ENCODE measurements at places on chromosomes 1 and 21.
A peak's percentile ranks its signal among the peaks of the same experiment; 100 is the strongest.

GRCh38 chr1:17689011-17689410 is 66.1 kb upstream of the ACTL8 start:
- no peak for DNase-seq

GRCh38 chr1:235999259-235999925 is 65.5 kb downstream of the NID1 start:
- DNase-seq, result peak; percentile 56

DNA sequence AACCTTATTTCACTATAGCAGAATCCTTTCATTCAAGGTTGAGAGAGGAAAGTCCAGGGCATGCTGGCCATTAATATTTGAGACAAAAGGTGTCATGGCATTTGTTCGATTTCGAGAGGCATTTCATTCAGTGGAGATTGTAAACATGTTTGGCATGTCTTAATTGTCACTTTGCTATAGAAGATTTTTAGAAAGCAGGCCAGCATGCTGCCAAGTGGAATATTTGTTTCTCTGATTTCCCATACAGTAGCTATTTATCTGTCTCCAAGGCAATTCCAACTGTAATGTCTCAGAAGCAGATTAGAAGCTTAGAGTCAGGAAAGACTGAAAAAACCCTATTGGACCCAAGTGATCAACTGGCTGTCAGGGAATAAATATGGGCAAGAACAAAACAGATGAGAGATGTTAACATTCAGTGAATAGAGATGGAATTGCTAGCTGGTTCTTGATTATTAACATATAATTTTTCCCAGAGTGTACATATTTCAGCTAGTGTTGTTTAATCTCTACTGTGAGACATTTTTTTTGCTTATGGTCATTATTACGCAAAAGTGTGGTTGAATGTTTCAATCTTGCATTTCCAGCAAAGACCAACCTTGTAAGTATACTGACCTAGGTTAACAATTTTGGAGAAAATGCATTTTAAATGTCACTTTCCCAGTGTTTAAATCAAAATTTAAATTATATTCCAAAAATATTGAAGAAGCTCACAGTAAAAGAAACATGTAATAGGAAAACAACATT is 174.6 kb downstream of the KCNK2 start:
- DNase-seq, result no peak

DNA sequence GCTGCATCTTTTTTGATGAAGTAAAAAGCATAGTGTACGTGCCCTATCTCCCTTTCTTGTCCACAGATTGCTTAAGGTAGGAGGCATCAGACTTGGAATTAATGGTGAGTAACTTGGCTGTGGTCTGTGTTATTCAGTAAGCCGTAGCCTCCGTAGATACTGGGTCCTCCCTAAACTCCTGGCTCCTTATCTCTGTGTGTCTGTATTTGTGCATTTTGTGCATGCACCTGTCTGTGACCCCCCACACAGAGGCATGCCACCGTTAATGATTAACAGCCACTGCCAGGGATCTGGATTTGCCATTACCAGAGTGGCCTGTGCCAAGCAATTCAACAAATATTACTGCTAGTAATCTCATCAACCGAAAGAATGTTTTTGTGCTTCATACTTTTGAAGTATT is 31.9 kb downstream of the MAP3K21 start:
- no peak for DNase-seq

DNA sequence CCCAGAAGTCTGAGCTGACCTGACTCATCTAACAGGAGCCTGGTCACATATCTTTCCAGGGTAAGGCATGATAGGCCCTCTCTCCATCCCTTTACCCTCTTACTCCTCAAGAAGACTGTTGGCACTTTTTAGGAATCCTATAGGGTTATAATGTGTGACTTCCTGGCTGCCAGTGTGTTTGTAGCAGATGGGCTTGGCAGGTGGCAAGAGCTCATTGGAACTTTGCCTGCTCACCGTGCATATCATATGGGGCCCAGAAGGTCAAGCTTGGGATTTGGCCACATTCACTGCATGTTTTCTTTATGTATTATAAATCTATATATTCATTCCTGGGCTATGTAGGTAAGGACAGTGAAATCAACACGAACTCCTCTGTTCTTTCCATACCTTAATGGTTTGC is 5.2 kb downstream of the KAZN start:
- DNase-seq, result no peak

DNA sequence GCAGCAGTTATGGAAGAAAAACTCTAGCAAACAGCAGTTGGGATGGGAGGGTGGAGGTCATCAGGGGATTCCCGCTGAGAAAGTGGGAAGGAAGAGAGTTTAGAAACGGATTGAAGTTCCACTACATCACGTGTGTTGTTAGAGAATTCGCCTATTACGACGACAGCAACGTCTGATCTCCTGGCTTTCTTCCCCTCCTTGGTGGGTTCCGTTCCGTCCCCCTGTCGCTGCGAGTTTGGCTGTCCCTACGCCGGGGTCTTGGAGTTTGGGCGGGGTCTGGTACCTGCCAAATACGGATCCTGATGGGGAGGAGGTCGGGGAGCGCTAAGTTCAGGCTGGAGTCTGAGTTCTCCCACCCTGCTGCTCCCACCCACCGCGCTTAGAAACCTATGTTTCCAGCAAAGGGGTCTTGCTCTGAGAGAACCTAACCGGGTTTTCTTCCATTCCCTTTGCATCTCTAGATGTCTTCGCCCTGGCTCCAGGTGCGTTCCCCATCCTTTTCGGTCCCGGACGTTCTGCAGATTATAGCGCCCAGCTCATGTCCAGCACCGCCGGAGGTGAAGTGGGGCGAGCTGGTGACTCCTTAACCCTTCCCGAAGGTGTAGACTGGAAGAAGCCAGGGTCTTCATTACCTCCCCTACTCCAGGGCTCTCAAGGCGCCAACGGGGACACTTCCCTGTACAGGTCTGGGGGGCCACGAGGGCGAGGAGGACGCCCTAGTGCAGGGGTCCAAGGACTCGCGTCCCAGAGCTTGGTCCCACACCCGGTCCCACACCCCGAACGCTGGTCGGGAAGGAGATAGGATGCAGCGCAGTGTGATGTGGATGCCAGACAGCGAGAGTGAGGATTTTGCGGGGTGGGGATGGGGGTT is 641 bp upstream of the KCNK2 start:
- no peak for DNase-seq

GRCh38 chr1:156704166-156704711 is 1.1 kb downstream of the CRABP2 start:
- DNase-seq, result no peak

Data from activated T-cell treated with anti-CD3 and anti-CD28 coated beads for 48 hours (primary cell).